ENCODE measurements at places on chromosomes 12 and 14.

DNA sequence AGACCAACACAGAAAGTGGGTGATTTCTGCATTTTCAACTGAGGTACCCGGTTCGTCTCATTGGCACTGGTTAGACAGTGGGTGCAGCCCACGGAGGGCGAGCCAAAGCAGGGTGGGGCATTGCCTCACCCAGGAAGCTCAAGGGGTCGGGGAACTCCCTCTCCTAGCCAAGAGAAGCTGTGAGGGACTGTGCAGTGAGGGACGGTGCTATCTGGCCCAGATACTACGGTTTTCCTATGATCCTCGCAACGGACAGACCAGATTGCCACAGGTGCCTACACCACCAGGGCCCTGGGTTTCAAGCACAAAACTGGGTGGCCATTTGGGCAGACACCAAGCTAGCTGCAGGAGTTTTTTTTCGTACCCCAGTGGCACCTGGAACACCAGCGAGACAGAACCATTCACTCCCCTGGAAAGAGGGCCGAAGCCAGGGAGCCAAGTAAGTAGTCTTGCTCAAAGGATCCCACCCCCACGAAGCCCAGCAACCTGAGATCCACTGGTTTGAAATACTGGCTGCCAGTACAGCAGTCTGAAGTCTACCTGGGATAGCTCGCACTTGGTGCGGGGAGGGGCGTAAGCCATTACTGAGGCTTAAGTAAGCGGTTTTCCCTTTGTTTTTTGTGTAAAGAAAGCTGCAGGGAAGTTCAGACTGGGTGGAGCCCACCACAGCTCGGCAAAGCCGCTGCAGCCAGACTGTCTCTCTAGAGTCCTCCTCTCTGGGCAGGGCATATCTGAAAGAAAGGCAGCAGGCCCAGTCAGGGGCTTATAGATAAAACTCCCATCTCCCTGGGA lies 25.5 kb upstream of the NAA30 start:
- no peak for DNase-seq

GRCh38 chr14:41623736-41624135 lies 17.1 kb downstream of the LRFN5 start:
- DNase-seq: no peak

DNA sequence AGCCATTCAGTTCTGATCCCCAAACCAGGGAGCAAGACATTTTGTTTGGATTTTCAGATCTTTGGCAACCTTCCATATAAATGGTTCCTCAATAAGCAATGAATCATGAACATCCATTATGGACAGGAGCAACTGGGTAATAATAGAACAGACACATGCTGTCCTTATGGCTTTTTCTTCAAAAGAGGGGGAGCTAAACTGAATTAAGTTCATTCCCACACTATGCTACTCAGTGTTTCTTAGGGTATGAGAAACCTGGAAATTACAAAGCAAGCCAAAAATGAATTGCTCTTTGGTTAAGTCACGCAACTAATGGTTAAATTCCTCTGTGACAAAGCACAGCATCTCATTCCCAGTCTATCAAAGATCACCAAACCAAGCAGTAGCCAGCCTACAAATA lies 51.0 kb downstream of the PTGER2 start:
- no peak for DNase-seq

DNA sequence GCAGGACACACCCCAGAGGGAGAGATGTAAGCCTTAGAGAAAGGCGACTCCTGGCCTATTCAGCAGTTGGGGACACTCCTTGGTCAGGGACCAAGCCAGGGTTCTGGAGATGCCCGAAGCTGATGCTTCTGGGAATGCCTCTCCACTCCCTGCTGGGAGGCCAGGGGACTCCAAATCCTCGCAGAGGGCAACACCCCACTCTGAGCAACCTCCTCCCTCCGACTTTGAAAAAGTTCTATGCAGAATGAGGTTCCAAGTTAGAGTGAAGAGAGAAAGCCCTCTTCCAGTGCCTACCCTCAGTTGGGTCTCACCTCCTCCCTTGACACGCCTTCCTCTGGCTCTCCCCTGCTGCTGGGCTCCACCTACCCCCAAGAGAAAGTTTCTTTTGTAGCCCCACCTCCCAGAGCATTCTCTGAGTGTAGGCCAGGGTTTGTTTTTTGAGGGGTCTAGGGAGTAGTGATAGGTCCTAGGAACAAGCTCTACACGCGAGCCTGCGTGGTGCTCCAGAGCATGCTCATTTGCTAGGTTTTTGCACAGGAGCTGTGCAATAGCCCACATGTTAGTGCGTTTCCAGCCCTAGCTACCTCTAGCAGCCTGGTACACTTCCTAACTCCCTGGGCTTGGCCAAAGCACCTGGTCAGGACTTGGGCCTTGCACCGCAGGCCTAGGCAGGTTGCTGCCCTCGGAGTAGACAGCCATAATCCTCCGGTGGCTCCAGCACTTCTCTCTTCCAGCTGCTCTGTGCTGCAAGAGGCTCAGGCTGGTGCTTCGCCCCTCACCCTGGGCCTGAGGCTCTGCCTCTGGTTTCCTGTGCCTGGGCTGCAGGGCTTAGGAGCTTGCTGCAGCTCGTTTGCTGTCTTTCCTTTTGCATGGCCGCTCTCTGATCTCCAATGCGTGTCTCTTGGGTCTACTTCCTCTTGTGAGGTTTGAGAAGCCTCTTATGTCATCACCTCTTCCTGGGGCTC lies 590 bp upstream of the CEBPE start:
- no peak for DNase-seq

DNA sequence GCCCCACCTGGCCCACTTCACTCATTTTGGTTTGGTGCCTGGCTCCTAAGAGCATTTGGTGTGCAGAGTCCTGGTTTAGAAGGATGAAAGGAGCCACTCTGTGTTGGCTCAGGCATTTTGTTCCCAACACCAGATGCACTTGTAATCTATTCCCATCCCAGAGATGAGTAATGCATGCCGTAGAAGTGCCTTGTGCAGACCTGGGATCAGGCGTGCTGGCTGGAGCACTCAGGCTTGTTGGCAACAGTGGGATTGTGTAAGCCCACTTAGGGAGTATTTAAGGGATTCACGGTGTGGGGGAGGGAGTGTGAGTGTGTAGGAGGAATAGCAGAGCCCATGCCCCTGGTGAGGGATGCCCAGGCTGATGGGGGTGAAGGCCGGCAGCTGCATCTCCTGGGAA lies 501.5 kb upstream of the TBX3 start:
- DNase-seq: no peak
